ENCODE measurements at places on chromosomes 11 and 22. TPM values are rescaled to one million over a fixed set of nuclear protein-coding genes. Genes with fewer than 3 reads are reported as not detected.

DNA sequence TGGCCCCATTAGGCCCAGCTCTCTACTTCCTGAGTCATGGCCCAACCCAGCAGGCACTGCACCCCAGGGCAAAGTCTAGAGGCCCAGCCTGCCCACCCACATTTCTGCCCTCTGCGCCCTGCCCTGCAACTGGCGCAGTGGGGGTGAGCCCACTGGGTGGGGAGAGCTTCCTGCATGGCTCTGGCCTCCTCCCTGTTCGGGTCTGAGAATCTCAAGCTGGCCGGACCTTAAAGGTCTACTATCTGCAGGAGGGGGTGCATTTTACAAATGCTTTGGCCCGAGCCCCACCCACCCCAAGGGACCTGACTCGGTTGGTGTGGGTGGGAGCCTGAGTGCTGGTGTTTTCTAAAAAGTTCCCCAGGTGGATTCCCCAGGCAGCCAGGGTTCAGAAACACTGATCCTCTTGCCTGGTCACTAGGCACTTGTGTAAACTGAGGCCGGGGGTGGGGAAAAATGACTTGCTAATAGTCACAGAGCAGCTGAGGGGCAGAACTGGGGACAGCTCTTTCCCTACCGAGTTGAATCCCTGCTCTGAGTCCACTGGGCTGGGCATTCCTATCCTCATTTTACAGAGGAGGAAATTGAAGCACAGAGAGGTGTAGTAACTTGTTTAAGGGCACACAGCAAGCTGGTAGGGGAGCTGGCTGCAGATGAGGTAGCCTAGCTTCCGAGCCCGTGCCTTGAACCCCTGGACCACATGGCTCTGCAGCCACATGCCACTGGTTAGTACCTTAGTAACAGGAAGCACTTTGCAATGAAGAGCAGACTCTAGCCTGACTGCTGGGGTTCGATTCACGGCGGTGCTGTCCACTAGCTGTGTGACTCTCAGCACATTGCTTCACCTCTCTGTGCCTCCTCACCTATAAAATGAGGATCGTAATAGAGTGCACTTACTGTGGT, 36.3 kb downstream of the CD82 start:
- H3K4me3 ChIP-seq: no peak overlapping the region
- no peak overlapping the region for H3K27ac ChIP-seq
- peaks cover 8% of the 10 kb centered on the region for H3K36me3 ChIP-seq
- H3K4me1 ChIP-seq: peaks cover 19% of the 10 kb centered on the region
- no peaks in the 10 kb centered on the region for H3K27me3 ChIP-seq

GRCh38 chr22:44449061-44449682, 48.9 kb downstream of the RTL6 start:
- no peaks in the 10 kb centered on the region for H3K27me3 ChIP-seq
- DNase-seq: peak; percentile 16
- no peak overlapping the region for H3K27ac ChIP-seq
- H3K4me1 ChIP-seq: no peaks in the 10 kb centered on the region

DNA sequence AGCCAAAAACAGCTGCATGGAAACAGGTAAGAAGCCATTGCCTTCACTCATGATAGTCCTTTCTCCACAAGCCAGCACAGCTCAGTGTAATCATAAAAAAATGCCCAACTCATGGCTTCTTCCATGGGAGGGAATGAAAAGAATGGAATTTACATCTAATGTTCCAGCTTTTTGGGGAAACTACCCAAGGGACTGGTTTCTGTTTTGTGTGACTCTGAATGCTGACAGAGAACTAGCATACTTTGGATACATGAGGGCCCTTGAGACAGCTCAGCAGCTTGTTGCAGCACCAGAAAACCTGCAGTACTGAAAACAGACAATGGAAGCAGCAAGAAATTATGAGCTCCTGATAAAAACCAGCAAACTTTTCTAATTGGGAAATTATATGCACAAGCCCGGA, 24.2 kb upstream of the HORMAD2 start:
- H3K4me1 ChIP-seq: no peaks in the 10 kb centered on the region
- H3K27me3 ChIP-seq: peaks cover 5% of the 10 kb centered on the region
- H3K4me3 ChIP-seq: no peak overlapping the region

- H3K27ac ChIP-seq: no peak overlapping the region
- H3K27me3 ChIP-seq: peaks cover 2% of the 10 kb centered on the region
- no peaks in the 10 kb centered on the region for H3K36me3 ChIP-seq
- no peak for DNase-seq
Measured at GRCh38 chr11:107043242-107044006, 25.1 kb upstream of the GUCY1A2 start.

GRCh38 chr22:31901388-31902137, 42.8 kb upstream of the YWHAH start:
- no peaks in the 10 kb centered on the region for H3K27me3 ChIP-seq
- no peak overlapping the region for H3K4me3 ChIP-seq
- H3K36me3 ChIP-seq: peaks cover 8% of the 10 kb centered on the region
- H3K4me1 ChIP-seq: no peaks in the 10 kb centered on the region

DNA sequence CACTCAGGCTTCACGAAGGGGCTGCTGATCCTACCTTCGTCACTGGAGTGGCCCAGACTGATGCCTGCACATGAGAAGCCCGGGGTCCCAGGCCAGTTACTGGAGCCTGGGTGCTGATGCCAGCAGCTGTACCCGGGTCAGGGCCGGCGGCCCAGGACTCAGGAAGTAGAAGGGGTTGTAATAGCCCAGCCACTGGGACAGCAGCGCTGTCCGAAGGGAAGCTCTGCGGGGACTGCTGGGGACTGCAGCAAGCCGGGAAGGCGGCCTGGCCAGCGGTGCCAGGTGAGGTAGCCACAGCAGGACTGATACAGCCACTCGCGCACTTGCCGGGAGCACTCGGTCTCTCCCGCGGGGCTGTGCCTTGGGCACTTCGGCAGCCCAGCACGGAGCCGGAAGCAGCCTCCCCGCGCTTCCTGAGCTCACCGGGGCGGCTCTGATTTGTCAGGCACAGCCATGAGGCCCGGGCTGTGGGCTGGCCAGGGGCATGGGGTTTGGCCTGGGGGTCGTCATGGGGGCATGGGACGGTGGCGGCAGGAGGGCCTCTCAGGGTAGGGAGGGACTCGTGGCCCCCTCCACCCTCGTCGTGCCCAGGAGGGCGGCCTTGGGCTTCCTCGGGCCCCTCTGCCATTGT, 13.9 kb upstream of the OR8K1 start:
- no peaks in the 10 kb centered on the region for H3K4me1 ChIP-seq
- H3K27me3 ChIP-seq: no peaks in the 10 kb centered on the region
- no peaks in the 10 kb centered on the region for H3K36me3 ChIP-seq
- no peak for DNase-seq
- H3K27ac ChIP-seq: no peak overlapping the region
- no peak overlapping the region for H3K4me3 ChIP-seq

DNA sequence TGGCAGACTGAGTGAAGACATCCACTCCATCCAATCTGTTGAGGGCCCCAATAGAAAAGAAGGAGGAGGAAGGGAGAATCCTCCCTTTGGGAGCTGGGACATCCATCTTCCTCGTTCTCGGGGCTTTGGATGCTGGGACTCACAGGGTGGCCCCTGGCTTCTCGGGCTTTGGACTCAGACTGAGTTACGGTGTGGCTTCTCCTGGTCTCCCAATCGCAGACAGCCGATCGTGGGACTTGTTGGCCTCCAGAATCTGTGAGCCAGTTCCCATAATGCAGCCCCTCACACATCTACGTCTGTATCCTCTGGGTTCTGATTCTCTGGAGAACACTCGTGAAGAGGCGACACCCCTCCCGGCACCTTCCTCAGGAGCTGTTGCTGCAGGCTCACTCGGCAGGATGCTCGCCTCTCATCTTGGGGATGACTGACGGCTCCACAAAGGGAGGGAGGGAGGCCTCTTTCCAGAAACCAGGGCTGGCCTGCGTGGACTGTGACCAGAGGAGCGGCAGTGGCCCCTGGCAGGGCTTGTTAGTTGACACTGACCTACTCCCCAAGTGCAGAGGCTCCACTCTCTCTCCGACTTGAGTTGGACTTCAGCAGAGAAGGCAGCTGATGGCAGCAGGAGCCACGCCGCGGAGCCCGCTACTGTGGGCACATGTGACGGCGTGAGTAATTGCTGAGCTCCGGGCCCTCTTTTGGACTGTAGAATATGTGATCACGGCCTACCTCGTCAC, 14.7 kb upstream of the TTLL12 start:
- H3K27ac ChIP-seq: no peak overlapping the region
- no peaks in the 10 kb centered on the region for H3K27me3 ChIP-seq
- H3K4me3 ChIP-seq: no peak overlapping the region
- H3K4me1 ChIP-seq: peaks cover 4% of the 10 kb centered on the region

GRCh38 chr11:6258571-6259081, 1.0 kb upstream of the CCKBR start:
- DNase-seq: no peak
- peaks cover 1% of the 10 kb centered on the region for H3K27me3 ChIP-seq
- no peak overlapping the region for H3K4me3 ChIP-seq
- H3K4me1 ChIP-seq: no peaks in the 10 kb centered on the region
- H3K27ac ChIP-seq: no peak overlapping the region
- no peaks in the 10 kb centered on the region for H3K36me3 ChIP-seq

DNA sequence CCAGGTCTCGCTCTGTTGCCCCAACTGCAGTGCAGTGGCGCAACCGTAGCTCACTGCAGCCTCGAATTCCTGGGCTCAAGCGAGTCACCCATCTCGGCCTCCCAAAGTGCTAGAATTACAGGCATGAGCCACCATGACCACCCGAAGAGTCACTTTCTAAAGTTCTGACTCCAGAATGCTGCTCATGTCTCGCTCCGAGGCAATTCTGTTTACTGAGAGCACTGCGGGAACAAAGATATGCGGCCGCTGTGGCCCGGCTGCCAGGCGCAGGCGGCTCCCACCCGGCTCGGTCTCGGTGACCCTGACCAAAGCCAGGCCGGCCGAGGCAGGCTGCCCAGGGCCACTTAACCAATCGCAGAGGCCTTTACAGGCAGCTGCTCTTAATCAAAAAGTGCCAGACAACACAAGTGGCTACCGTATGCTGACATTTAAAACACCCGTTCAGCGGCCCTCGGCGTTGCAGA, 78.7 kb downstream of the PHF21B start:
- H3K36me3 ChIP-seq: no peaks in the 10 kb centered on the region
- no peak for DNase-seq
- peaks cover 3% of the 10 kb centered on the region for H3K4me1 ChIP-seq

- peaks cover 5% of the 10 kb centered on the region for H3K36me3 ChIP-seq
- peak overlapping the region; percentile 95 for H3K4me3 ChIP-seq
- peaks cover 31% of the 10 kb centered on the region for H3K27me3 ChIP-seq
- peak overlapping the region; percentile 97 for H3K27ac ChIP-seq
- DNase-seq: peak; percentile 48
- H3K4me1 ChIP-seq: peaks cover 11% of the 10 kb centered on the region
Measured at GRCh38 chr22:19143967-19144400, 467 bp downstream of the ESS2 start.

- H3K36me3 ChIP-seq: peaks cover 8% of the 10 kb centered on the region
- no peak overlapping the region for H3K4me3 ChIP-seq
- H3K27me3 ChIP-seq: no peaks in the 10 kb centered on the region
- no peak for DNase-seq
- no peaks in the 10 kb centered on the region for H3K4me1 ChIP-seq
Measured at GRCh38 chr11:77747381-77747969, 73.0 kb downstream of the RSF1 start.

GRCh38 chr11:115464269-115464668, 39.9 kb downstream of the CADM1 start:
- no peaks in the 10 kb centered on the region for H3K36me3 ChIP-seq
- no peak for DNase-seq
- H3K4me3 ChIP-seq: no peak overlapping the region
- peaks cover 2% of the 10 kb centered on the region for H3K27me3 ChIP-seq
- no peaks in the 10 kb centered on the region for H3K4me1 ChIP-seq

- H3K36me3 ChIP-seq: peaks cover 12% of the 10 kb centered on the region
- no peak overlapping the region for H3K27ac ChIP-seq
- H3K27me3 ChIP-seq: no peaks in the 10 kb centered on the region
- no peak overlapping the region for H3K4me3 ChIP-seq
- no peaks in the 10 kb centered on the region for H3K4me1 ChIP-seq
Measured at GRCh38 chr11:73565804-73566203, 32.1 kb downstream of the FAM168A start.

DNA sequence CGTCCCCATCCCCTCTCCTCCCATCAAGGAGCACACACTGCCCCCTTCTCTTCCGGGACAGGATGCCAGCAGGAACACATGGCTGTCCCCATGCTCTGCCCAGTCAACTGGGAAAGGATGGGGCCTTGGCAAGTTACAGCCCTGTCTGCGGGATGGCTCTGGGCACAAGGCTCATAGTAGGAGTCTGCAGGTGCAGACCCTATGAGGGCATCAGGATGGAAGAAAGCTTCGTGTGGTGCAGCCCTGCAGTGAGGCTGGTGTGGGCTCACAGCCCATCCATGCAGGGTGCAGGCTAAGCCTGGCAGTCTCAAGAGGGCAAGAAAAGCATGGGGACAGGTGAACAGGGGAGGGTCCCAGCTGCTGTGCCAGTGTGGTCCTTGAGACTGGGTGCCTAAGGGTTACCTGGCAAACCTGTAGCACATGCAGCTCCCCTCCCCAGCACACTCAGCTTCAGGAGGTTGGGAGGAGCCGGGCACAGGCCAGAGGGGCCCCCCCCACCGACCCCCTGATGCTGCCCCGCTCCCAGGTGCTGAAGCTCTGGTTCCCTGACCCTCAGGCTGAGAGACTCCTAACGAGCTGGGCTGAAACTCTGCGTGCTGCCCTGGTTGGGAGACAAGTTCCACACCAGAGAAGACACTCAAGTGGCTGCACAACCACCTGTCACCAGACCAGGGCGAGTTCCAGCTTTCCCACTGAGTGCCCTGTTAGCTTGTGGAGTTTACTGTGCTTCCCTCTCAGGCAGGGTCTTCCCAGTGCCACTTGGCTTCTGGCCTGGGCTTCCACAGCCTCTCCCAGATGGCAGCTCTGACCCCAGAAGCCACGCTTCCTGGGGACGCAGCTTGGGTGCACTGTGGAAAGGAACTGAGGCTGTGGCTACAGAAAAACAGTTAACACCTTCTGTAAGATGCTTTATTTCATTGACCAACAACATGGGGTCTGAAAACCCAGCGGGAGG, 3.3 kb upstream of the SCARF2 start:
- peaks cover 19% of the 10 kb centered on the region for H3K27me3 ChIP-seq
- H3K27ac ChIP-seq: no peak overlapping the region
- DNase-seq: peak; percentile 29
- H3K4me3 ChIP-seq: no peak overlapping the region

- H3K27ac ChIP-seq: no peak overlapping the region
- H3K27me3 ChIP-seq: peaks cover 2% of the 10 kb centered on the region
- H3K4me3 ChIP-seq: no peak overlapping the region
- DNase-seq: no peak
Measured at GRCh38 chr11:102599642-102600261, 25.4 kb downstream of the MMP20 start.

The ADM2 gene
- total RNA-seq: 6.7 TPM

The TREH gene
- total RNA-seq: not detected

The STK33 gene
- total RNA-seq: 2.1 TPM

The PDGFD gene
- 0.39 TPM for total RNA-seq
